Epithelial cell of esophagus (primary cell): ENCODE measurements at places on chromosomes 12 and 14.

DNA sequence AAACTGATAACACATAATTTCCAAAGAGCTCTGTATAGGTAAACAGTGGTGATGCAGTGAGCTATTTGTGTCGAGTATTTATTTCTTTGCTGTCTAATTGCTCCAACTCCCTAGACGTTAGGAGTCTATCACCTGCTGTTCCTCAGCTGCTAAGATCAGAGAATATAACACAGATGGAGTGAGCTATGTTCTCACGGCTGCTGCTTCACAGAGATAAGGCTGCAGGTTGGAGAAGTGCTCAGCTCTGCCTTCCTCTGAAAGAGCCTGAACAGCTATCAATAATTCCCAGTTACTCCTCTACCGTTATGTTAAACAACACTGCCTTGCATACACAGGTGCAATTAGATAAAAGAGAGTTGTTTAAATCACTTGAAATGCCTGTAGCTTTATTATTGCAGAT lies 103.2 kb upstream of the MDGA2 start:
- DNase-seq = no peak

GRCh38 chr14:97010491-97011160 lies 213.4 kb downstream of the VRK1 start:
- no peak for DNase-seq

DNA sequence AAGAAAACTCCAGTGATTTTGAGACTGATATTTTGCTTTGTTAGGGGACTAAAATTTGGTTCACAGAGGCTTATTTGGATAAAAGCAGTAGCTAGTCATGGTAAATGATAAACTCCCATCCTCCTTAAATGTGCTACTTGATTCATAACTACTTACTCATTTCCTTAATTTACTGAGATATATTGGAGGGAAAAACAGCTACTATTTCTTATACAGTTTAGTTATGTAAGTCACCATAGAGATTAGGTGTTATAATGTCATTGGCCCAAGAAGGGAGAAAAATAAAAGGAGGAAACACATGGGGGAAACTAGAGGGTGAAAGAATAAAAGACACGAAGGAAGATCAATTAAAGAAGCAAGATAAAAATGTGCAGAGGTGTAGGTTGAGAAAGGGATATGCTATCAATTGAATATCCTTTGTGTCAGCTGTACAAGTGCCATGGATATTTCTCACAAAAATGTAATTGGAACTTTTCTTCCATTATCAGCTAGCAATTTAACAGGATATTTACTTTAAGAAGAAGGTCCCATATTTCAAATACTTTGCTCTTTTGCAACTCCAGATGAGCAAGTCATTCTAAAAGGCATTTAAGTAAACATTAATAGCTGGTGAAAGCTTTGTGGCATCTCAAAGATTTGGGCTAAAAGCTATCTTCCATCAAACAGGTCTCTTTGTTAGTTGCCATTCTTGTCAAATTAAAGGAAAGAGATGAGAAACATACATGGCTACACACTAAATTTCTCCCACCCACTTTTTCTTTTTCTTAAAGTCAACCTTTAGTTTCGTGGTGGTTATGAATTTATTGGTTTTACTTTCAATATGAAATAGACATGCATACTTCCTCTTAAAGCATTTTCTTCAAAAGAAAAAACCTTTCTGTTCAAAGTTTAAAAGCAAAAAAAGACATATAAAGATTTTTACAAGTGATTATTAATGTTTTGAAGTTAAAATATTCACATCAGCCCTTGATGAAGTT lies 439.5 kb downstream of the CCER1 start:
- DNase-seq = no peak

GRCh38 chr12:104055686-104056388 lies 5.8 kb upstream of the GLT8D2 start:
- no peak for DNase-seq

GRCh38 chr12:90679674-90680073 lies 275.3 kb downstream of the CCER1 start:
- DNase-seq = peak; percentile 73

DNA sequence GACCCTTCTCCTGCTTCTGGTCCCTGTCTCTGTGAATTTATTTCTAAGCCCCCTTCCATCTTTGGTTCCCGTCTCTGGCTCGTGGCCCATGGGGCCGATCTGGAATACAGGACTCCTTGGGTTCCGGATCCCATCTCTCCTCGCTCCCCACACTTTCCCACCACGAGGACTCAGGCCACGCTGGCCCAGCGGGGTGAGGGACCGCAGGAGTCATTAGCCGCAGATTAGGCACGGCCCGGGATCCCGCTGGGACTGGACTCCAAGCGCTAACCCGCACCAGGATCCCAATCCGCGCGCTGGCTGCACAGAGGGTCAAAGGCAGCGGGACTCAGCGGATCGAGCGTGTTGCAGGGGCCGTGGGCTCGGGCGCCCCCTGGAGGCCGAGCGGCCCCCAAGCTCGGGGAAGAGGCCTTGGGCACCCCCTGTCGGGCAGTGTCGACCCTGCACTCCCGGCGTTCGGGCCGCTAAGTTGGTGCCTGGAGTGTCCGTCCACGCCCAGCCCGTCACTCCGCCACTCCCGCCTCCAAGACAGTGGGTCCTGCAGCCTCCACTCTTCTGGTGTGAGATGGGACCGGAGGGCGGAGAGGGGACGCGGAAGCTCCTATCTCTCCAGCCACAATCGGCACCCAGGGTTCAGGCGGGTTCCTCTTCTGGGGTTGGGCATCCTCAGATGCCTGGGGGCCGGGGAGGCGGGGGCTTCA lies 9.5 kb downstream of the SHMT2 start:
- peak; percentile 86 for DNase-seq

DNA sequence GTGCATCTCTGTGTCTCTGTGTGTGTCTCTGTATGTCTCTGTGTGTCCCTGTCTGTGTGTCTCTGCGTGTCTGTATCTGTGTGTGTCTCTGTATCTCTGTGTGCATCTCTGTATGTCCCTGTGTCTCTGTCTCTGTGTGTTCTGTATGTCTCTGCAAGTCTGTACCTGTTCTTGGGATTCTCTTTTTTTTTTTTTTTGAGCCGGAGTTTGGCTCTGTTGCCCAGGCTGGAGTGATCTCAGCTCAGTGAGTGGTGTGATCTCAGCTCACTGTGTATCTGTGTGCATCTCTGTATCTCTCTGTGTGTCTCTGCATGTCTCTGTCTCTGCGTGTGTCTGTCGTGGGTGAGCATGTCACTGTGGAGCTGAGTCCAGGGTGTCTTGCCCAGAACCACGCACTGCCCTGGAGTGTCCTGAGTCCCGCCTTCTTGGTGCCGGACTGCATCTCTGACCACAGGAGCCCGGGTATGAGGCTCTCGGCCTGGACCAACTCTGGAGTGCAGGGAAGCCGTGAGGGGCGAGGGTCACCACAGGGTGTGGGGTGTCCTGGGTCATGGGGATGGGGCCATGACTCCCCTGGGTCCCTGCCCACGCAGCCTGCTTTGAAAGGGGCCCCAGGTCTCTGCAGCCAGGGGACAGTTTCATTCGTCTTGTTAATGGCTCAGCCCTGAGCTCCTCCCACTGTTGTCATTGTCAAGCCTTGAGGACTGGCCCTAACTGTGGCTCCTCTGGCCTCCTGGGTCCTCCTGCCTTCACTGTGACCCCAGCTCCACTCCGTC lies 11.8 kb downstream of the MYL2 start:
- peak; percentile 57 for DNase-seq

DNA sequence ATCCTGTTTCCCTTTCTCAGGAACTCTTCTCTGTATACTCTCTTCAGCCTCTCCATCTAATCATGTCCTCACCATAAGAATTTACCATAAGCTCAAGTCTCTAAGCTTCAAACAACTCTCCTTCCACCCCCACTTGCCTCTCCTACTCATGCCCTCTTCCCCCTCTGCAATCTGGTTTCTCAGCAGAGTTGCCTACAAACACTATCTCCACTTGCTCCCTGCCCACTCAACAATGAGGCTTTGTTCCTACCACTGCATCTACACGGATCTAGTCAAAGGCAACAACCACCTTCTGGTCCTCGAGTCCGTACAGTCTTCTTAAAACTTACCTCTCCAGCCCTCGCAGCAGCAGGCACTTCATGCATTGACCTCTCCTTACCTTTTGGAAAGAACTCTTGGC lies 17.2 kb upstream of the FBLN5 start:
- DNase-seq = no peak

DNA sequence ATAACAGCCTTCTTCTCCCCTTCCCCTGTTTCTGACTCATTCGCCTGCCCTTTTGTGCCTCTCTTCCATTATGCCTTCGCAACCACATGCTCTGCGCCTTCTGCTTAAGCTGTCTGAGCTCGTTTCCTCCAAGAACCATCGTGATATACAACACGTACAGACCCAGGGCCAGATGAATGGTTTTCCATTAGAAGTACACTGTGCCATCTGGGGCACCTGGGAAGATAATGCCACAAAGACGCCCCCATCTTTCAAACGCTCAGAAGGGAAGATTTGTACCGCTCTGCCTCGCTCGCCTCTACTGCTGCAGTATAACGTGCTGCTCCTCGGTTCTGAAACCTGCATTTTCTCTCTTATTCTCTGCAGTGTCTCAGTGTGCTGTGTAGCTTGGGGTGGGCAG lies 470.9 kb upstream of the STXBP6 start:
- DNase-seq = no peak

- peak; percentile 56 for DNase-seq
Measured at GRCh38 chr14:77026930-77027537, 1.5 kb downstream of the IRF2BPL start.

- no peak for DNase-seq
Measured at GRCh38 chr14:51548187-51548586, 103.5 kb upstream of the FRMD6 start.
